ENCODE measurements at places on chromosomes 7 and 10.

DNA sequence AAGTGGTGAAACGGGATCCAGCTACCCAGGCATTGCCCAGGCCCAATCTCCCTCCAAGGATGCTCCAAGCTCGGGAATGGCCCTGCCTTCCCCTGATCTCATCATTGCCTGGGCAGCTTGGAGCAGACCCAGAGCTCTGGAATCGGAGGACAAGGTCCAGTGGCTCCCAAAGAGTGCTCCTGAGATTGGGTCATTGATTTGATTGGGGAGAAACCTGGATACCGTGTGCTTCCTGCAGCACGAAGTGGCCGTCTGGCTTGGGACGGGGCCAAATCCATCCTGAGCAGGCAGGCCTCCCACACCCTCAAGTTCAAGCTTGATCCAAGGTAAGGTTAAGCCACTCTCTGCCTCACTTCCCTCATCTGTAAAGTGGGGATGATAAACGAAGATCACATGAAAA is 69.9 kb downstream of the OAT start:
- DNase-seq: no peak

GRCh38 chr10:102229810-102230263 is 3.7 kb downstream of the ELOVL3 start:
- no peak for DNase-seq

GRCh38 chr7:66297579-66297978 is 92.4 kb downstream of the TPST1 start:
- DNase-seq: no peak

DNA sequence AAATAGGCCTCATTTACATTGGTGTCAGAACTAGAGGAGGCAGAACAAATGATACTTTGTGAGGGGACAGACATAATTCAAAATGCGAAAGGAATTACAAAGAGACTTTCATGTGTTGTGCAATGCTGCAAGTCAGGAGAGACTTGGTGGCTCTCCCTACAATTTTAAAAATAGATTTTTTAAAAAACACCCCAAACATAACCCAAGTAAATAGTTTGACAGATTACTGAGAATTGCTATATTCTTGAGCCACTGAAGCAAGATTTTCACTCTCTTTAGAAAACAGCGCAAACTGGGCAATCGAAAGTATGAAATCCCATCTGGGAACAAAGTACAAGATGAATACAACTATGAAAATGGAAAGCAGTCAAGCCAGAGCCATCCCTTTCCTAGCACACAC is 126.3 kb upstream of the NPY start:
- DNase-seq: no peak

- no peak for DNase-seq
Measured at GRCh38 chr7:121748546-121748945, 124.4 kb upstream of the PTPRZ1 start.

GRCh38 chr7:1540776-1541271 is 10.3 kb downstream of the MAFK start:
- no peak for DNase-seq

- no peak for DNase-seq
Measured at GRCh38 chr10:114766470-114766869, 55.1 kb upstream of the FHIP2A start.

GRCh38 chr10:86613905-86614304 is 40.4 kb upstream of the OPN4 start:
- DNase-seq: no peak

DNA sequence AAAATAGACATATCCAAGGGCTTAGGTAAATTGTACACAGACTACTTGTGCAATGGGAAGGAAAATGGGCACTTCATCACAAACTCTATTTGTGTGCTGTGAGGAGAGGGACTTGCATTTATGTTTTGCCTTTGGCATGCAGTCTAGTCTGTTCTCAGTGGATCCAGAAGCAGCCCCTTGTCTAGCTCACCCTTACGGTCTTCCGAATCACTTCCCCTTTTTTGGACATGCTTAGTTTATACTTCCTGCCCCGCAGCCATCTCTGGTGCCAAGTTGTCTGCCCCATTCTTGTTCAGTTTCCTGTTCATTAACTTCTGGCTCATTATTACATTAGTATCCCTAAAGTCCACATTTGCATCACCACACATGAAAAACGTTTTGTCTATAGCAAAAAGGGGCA is 161.6 kb downstream of the NRCAM start:
- DNase-seq: no peak

- no peak for DNase-seq
Measured at GRCh38 chr10:124743191-124744101, 732 bp downstream of the FAM53B start.

DNA sequence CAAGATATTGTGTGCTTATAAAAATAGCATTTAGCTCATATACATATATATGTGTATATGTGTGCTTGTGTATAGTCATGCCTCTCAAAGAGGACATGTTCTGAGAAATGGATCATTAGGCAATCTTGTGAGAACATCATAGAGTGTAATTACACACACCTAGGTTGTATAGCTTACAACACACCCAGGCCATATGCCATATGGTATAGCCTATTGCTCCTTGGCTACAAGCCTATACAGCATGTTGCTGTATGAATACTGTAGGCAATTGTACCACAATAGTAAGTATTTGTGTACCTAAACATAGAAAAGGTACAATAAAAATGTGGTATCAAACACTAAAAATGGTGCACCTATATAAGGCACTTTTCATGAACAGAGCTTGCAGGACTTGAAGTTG is 1510.5 kb upstream of the LRRTM3 start:
- no peak for DNase-seq

DNA sequence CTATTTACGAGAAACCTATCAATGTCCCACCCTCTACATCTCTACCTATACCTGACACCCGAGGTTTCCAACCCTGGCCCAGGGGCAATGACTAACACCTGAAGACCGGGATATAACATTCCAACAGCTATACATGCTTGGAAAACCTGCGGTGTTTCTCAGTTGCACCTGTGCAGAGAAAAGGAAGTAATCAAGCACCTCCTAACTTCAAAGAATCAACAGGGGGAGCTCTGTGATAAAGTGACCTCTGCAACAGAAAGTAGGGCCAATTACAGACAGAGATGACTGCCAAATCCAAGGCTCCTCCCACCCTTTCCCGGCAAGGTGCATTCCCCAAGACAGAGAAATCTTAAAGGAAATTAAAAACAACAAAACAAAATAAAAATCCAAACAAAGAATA is 41.3 kb downstream of the CCDC6 start:
- no peak for DNase-seq

DNA sequence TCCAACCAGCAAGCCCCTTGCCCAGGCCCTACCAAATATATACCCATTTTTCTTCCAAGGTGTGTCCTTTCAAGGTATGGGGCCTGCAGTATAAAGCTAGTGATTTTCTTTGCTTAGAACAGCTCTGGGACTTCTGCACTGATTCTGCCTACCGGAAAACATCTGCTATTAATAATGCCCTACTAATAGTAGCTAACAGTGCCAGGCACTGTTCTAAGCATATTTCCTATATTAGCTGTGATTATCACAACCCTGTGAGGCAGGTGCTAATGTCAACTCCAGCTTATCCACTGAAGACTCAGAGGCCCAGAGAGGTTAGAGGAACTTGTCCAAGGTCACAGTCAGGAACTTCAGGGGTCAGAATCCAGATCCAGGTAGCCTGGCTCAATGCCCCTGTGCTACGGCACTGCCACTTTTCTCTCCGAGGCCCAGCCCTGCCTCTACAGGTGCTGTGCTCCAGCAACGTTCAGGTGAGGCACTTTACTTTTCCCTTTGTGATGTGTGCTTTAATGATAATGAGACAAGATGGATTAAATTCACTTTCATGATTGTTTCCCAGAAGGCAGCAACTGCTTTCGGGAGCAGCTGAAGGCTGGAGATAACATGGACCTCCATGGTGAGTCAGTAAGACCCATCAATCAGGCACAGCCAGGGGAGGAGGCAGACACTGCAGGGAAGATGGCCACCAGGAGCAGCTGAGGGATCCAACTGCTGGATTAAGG is 26.7 kb downstream of the TAS2R41 start:
- DNase-seq: no peak

- no peak for DNase-seq
Measured at GRCh38 chr10:121511943-121512342, 86.3 kb downstream of the FGFR2 start.

DNA sequence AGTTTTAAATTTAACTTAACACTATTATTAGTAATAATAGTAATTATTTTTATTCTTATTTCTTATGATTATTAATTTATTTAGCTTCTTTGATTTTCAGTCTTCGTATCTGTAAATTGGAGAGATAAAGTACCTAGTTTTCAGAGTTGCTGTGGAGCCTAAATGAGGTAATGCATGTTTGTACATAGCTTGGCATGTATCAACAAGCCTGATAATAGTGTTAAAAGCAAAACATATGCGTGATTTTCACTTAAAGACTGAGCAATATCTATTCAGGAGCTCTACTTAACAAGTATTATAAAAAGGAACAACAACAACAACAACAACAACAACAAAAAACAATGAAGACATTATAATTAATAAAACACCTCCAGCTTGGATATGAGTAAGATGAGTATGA is 12.4 kb downstream of the CALCR start:
- no peak for DNase-seq

- no peak for DNase-seq
Measured at GRCh38 chr10:48300556-48300955, 5.9 kb upstream of the MAPK8 start.

DNA sequence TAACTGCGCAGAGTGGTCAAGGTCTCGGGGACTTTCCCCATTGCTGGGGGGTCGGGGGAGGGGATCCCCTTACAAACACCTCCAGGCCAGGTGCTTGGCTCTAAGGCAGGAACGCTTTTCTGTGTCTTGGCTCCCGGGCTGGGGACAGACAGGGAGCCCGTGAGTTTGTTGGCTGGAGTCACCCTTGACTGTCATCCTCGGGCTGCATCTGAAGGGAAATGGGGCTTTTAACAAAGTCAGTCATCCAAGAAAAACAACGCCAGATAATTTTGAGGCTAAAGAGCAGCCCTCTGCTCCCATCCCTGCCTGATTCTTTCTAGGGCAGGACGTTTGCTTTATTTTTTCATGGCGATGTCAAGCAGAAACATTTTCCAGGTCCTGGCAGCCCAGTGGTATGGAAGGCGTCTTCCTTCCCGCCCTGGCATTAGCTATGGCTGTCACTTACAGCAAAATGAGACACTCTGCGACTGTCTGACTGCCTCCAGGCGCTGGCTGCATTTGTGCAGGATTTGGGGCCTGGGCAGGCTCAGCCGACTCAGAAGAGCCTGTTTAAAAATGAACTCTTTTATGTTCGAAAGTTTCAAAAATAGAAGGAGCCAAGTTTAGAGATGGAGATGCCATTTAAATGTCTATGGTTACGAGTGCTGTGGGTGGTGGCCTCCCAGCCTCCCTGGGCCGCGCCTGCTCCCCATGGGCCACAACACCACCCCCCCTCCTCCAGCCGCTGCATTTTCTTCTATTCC is 54.7 kb upstream of the TNS3 start:
- no peak for DNase-seq

GRCh38 chr7:1564603-1565022 is 5.2 kb downstream of the PSMG3 start:
- DNase-seq: no peak

DNA sequence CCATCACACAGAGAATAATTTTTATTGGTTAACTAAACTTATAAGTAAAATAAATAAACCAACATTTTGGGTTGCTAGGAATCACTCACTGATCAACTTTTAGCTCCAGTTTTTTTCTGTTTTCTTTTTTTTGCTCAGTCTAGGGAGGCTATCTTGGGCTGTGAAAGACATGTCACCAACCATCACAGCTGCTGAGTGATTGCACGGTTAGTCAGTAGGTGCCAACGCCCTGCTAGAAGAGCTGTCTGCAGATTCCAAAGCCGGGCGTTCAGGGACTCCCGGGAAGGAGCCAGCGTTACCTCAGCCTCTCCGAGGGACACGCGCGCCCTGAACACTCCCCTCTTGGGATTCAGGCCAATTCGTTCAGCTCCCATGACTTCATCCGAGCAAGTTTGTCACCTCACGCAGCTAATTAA is 604 bp upstream of the STAM start:
- no peak for DNase-seq

DNA sequence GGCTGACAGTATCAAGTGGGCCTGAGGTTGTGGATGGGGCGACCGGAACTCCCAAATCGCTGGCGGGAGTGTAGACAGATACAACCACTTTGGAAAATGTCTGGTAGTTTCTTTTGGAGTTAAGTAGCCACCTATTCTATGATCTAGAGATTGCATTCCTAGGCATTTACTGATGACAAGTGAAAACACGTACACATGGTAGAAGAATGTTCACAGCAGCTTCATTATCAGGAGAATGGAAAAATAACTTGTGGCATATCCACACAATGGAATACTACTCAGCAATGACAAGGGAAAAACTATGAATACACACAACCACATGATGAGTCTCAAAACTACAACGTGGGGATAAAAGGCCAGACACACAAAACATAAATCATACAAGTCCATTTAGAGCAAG is 146.0 kb downstream of the MYOF start:
- no peak for DNase-seq

- DNase-seq: no peak
Measured at GRCh38 chr7:115707258-115708012, 323.1 kb downstream of the TFEC start.

DNA sequence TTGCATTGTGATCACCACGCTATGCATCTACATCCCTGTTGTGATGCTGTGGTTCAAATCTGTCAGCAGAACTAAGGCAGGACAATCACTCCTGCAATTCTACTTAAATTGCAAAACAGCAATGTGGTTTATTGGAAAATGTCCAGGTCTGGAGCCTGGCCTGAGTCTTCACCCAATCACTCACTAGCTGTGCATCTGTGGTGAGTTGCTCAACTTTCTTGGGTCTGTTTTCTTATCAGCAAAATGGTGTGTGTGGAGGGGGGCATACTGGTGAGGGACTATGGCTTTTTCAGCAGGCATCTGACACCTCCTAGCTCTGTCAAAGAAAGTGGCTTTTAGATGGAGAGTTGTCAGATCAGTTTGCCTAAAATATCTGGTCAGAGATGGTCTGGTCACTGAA is 108.3 kb upstream of the FEZF1 start:
- DNase-seq: no peak

DNA sequence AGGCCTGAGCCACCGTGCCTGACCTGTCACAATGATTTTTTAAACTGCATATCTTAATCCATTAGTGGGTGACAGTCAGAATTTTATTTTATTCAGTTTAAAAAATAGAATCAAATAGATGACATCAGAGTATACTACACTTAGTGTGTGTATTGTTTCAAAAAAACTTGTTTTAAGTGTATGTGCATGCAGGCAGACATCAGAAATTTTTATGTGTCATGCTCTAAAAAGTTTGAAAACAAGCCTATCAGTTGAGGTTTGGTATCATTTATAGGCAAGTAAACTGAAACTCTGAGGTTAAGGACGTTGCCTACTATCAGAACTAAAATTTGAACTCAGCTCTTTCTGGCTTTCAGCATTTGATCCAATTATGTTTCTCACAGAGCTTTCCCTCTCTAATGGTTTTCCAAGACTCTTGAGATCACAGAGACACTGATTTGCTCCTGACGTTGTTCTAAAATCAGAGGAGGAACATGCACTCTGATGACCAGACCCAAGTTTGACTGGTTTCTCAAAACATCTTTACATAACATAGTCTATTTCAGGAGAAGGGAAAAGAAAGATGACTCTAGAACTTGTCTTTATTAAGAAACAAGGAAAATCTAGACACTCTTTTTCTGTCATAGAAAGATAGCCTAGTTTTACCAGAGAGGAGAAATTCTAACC is 188.6 kb downstream of the AUTS2 start:
- no peak for DNase-seq

GRCh38 chr10:95247200-95247880 is 43.5 kb downstream of the PDLIM1 start:
- no peak for DNase-seq

- DNase-seq: no peak
Measured at GRCh38 chr10:95531058-95531809, 29.9 kb downstream of the SORBS1 start.
